Stimulated activated CD8-positive, alpha-beta memory T cell treated with anti-CD3 and anti-CD28 coated beads, Interleukin-15, amount 100 ng/mL, for 1 hour (primary cell): ENCODE measurements at places on chromosomes 6 and 20.

DNA sequence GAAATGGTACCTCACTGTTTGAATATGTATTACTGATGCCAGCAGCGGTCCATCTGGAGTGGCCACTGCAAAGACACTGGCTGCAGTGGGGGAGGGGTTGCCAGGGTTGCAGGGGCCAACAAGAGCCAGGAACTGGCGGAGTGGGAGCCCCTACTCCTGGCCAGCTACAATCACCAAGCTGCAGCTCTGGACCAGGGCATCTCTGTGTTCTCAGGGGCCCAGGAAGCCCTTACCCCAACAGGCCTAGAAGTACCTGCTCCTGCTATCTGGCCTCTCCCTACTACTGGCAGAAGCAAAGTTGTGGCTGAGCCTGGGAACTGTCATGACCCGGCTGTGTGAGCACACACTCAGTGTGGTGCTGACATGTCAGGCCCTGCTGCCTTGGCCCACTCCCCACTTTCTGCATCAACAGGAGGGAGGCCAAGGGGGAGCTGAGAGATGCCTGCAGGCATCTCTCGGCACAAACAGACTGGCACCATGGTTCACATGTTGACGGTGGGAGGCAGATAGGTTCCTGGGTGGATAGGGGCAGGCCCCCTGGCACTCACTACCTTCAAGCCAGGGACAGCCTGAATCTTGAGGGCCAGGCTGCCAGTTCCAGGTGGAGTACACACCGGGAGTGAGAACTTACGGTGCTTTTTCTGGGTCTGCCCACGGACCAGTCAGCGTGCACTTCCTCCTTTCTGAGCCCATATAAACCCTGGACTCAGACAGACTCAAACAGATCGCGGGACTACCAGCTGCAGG is 1188.0 kb downstream of the GRIK2 start:
- DNase-seq, result no peak

DNA sequence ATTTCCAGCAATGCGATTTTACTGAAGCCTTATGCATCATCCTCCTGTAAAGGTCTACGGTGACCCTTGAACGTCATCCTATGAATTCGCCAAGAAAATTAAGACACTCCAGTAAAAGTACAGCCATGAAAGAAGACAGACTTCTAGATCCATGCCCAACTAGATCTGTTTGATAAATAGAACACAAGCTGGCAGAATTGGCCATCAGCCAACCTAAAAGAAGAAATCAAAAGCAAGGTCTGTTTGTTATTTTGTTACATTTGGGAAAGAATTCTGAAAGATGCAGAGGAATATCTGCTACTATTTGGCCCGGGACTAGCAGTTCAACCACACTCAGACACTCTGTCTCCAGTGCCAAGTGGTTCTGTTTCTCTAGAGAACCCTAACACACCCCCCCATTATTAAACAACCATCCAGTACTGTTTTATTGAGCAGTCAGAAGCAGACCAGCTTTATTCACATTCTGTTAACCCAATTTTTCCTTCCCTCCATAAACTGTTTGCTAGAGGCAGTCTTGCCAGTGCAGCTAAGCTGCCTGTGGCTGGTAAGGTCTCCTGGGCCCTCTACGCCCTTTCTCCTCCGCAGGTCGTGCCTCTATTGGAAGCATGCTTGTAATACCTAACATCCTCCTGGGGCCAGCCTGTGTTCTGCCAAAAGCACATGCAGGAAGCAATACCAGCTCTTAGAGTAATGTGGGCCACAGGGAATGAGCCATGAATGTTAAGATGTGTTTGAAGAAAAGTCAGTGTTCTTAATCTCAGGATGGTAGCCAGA is 30.7 kb downstream of the LY86 start:
- DNase-seq, result no peak

DNA sequence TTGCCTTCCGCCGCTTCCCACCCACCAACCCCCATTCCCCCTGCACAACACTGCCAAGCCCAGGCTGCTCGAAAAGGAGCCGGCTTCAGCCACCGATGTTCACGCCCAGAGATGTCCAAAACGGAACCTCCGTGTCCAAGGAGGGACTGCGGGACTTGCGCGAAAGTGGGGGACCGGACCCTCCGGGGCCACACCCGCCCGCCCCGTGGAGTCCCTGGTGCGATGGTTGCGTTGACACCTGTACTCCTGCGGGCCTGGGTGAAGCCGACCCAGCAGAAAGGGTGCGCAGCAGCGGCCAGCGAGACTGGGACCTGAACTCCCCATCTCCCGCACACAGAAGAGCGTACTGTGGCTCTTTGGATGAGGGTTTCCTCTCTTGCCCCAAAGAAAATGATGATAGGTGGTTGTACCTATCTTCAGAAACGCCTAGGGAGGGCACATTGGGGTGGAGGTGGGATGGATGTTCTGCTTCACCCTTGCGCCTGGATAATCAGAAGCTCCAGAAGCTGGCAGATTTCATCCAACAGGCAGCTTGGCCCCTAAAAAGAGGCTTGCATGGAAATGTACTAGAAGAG is 1.9 kb upstream of the VGLL2 start:
- no peak for DNase-seq

DNA sequence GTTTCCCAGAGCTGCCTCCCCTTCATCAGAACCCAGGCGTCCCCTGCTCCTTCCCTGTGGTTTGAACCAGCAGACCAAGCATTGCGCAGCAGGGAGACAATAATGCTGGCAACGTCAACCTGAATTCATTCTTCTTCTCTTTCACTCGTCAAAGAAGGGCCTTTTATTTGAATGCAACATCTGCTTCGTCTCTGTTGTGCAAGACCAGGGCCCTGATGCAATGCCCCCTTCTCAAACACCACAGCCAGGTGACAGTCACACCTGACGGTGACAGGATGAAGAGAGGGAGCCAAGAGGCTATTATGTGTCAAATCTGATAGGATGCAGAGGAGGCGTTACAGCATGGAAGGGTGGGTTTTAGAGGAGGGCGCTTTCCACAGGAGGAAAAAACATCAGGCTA is 8.0 kb downstream of the INSM1 start:
- DNase-seq, result no peak

DNA sequence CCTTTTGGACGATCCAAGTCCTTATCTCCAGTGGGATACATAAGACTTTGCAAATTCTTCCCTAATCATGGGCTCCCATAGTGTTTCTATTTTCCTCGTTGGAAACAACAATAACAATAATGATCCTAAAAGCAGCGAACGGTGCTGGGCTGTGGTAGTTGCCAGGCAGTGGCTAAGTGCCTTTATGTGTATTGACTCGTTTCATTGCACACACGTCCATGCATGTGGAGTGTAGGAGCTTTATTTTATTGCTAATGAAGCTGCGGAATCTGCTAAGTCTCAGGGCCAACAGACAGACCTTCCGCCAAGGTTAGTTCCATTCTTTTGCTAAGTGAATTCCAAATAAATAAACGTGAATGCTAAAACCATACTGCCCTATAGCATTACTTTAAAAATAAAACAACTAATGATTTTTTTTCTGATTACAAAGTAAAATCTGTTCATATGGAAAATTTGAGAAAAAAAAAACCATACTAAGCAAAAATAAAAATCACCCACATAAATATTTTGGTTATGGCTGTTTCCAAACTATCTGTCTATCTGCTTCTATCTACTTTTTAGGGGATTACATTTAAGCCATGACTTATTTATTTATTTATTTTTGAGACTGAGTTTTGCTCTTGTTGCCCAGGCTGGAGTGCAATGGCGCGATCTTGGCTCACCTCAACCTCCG is 297.9 kb downstream of the BMP7 start:
- no peak for DNase-seq

DNA sequence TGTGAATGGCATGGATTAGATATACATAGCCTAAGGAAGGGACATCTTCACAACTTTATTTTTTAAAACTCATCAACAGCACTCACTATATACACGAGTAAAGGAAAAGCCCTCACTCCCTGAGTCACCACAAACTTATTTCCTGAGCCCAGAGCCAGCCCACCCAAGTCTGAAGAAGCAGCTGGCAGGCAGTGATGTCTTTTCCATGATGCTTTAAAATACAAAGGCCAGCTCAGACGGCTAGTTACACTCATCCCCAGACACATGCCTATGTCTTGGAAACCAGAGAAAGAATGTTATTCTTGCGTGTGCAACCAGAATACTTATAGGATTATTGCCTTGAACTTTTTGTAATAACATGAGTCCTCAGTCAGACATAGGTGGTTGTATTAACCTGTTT is 114.4 kb downstream of the ADGRG6 start:
- DNase-seq, result no peak

GRCh38 chr6:122033564-122034181 is 365.8 kb upstream of the HSF2 start:
- no peak for DNase-seq

DNA sequence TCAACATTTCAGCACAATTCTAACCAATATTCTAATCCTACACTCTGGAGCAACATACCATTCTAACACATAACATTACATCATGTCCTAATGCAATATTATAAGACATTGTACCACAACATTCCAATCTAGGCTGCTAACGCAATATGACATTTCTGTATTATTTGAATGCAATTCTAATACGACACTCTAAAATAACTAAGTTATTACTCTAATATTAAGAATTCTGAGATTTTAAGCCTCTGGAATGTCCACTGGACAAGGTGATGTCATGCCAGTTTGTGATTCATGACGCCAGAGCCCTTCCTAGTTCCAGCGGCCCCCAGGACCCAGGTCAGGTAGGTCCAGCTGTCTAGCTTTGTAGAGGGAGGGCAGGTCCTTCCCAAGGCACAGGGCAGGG is 69.7 kb upstream of the SIRPA start:
- no peak for DNase-seq

DNA sequence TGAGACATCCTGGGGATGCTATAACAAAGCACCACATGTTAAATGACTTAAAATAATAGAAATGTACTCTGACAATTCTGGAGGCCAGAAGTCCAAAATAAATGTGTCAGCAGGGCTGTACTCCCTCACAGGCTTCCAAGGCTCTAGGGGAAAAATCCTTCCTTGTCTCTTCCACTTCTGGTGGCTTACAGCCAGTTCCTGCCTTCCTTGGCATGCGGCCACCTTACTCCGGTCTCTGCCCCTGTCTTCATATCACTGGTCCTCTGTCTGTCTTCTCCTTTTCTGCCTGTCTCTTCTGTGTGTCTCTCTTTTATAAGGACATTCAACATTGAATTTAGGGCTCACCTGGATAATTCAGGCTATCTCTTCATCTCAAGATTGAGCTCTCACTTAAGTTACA is 155.3 kb upstream of the SYNCRIP start:
- DNase-seq, result no peak

DNA sequence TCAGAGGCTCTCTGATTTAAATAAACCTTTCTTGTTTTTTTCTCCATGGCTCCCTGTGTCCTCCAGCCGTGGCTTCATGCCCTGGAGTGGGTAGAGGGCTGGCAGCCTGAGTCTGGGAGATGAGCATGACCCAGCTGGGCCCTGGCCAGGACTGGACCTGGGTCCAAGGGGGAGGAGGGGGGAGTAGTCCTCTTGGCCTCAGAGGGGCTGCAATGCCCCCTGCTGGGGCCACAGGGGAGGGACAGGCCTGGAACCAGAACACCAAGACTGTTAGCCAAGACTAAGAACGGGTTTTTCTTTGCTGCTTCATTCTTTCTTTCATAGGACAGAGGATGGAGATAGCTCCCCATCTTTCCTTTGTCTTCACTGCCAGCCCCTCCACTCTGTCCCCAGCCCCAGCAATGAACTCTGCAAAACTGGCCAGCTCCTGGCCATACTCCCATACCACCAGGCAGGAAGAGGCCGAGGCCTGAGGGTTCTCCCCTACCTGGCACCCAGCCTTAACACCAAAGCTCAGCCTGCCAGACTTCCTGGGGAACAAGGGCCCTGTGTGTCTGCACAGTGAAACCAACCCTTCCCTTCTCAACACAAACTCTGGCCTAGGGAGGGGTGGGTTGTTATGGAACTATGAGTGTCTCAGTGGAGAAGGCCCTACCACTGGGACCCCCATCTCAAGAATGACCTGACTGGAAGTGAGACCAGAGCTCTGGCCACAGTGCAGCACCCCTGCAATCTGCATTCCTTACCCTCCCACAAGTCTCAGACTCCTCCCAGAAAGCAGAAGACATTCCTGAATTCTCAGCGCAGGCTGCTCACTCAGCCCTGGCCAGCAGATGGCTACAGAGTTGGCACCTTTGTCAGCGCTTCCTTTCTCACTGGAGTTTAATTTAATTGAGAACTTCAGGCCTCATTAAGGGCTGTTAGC is 11.0 kb downstream of the SLC29A1 start:
- no peak for DNase-seq

DNA sequence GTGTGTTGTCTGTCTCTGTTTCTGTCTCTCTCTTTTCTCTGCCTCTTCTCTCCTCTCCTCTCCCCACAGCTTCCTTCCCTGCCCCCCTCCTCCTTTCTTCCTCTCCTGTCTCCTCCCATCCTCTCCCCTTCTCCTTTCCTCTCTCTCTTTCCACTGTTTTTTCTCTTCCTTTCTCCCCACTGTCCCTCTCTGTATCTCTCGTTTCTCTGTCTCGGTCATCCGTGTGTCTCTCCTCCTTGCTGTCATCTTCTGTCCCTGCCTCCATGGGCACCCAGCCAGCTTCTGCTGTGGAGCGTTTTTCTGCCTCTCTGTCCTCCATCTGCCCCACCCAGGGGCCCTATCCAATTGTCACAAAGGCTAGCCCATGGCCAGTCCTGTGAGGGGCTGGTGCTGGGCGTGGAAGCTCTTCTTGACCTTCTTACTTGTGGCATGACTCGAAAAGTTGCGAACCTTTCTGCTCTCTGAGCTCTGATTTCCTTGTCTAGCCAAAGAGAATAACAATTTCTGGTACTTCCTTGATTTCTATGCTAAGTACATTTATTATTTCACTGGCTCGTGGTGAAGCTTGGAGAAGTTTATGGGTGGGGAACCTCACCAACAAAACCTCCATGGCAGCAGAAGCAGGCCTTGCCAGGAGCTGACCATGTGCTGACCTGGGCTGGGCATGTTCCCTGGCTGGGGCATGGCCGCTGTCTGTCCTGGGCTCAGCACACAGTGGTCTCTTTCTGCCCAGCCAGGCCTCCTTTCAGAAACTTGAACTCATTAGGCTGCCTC is 69.3 kb downstream of the CEBPB start:
- no peak for DNase-seq

DNA sequence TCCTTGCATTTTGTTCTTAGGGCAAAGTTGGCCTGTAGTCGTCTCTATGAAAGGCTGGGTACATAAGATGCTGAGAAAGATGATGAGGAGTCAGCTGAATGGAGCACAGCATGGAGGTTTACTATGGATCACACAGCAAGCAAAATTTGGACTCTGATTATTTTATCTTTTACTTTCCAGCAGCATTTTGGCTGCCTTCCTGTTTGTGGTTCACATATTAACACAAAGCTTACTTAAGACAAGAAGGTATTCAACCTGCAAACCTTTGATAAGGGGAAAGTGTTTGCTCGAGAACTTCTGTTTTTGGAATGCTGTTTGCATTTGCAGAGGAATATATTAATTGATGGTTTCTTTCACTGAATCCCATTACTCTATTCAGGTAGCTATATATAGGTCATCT is 103.1 kb upstream of the ENPP5 start:
- DNase-seq, result no peak

- no peak for DNase-seq
Observed at GRCh38 chr6:68640491-68640835, 5.4 kb downstream of the ADGRB3 start.

DNA sequence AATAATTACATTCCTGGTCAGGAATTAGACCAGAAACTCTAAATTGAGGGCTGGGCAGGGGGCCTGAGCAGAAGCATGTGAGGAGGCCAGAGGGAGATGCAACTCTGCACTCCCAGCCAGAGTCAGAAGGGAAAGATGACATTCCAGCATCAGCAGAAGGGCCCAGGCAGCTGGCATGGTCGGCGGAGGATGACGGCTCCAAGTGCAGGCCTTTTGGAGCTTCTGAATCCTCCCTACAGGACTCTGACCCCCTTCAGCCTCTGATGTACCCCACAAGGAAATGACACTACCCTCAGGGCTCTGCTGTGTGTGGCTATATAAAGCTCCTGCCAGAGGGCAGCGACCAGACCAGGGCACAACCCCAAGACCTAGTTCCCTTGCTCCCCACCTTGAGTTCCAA is 1.9 kb downstream of the LRFN2 start:
- no peak for DNase-seq
